Left renal pelvis (tissue), 4 donors: ENCODE measurements at places on chromosomes 4 and X.

DNA sequence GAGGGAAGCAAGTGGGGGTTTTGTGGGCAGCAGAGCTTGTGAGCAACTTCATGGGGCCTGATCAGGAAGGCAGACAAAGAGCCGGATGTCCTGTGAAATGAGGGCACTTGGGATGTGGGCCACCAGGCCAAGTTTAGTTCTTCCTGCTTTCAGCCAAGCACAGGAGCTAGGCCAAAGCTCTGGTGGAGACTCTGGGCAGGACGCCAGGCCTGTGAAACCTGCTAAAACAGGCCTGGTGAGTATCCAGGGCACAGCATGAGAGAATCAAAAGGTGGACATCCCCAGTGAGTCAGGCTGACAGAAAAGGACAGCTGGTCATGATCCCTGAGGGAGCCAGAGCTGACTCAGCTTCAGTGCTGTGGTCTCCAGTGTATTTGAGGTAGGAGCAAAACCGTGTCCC lies 95.7 kb downstream of the NPNT start:
- DNase-seq, result no peak

DNA sequence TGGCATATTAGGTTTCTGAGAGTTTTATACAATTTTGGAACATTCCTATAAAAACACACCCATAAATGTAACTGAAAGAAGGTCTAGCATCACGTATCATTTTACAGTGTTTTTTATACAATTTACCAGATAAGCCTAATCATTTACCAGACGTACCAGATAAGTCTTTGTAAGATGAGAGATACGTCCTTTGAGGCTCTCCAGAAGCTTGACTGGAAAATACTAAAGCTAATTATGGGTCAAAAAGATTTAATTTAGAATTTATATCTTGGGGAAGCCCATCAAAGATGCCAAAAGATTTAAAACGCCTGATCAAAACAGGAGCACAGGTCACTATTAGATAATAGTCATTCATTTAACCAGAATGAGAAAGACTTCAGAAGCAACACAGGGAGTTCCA lies 55.0 kb downstream of the RGS12 start:
- no peak for DNase-seq

DNA sequence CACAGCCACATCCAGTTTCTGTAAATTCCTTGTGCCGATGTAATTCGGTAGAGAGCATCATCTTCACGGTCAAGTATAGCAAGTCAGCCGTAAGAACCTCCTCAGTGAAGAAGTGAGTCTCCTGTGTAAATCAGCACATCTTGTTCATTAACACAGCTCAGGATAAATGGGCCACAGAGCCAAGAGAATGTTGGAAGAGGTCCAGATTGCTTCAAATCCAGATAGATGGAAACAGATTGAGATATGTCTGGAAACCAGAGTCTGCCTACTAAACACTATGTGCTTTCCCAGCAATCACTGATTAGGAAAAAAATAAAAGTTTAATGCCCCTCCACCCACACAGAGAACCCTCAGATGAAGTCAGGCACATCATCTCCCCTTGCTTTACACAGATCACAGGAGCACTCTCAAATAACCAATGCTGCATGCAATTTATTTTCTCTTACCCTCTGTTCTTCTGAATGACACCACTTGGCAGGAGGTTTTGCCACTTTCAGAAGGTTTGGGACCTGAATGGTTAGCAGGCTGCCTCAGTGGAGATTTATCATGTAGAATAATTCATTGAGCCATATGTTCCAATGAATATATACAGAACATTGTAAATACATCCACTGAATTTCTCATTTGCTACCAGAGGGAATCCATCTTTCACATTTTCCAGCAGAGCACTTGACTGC lies 357.7 kb downstream of the C4orf33 start:
- DNase-seq, result no peak

- no peak for DNase-seq
These were observed 6.8 kb downstream of the STAP1 start for GRCh38 chr4:67565284-67565683.

DNA sequence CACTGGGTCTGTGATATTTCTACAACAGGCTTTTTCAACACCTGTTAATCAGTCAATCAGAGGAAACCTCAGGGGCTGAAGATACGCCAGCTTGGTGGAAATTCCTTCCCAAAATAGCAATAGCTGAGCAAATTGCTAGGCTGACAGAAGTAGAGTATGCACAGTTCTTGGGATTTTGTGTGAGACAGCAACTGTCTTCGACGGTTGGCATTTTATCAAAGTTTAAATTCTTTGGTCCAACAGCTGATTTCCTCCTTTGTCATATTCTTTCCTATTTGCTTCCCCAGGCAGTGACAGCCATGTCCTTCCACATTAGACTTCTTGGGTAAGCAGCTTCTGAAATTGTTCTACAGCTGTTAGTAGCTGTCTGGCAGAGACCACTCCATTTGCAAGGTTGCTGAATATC lies 8.0 kb upstream of the PALLD start:
- no peak for DNase-seq

GRCh38 chrX:16873106-16873505 lies 2.9 kb upstream of the RBBP7 start:
- DNase-seq, result no peak

DNA sequence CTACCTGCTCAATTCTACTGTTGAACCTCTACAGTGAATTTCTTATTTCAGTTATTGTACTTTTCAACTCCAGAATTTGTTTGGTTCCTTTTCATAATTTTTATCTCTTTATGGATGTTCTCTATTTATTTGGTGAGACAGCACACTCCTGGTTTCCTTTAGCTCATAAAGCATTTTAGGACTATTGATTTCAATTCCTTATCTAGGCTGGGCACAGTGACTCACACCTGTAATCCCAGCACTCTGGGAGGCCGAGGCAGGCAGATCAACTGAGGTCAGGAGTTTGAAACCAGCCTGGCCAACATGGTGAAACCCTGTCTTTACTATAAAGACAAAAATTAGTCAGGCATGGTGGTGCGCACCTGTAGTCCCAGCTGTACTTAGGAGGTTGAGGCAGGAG lies 57.7 kb downstream of the THOC2 start:
- no peak for DNase-seq

DNA sequence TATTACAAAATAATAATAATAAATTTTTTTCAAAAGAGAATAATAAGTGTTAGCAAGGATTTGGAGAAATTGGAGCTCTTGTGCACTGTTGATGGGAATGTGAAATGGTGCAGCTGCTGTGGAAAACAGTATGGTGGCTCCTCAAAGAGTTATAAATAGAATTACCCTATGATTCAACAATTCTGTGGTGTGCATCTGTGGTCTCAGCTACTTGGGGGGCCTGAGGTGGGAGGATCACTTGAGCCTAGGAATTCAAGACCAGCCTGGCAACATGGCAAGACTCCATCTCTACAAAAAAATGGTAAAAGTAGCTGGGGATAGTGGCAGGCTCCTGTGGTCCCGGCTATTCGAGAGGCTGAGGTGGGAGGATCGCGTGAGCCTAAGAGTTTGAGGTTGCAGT lies 19.6 kb downstream of the MND1 start:
- no peak for DNase-seq

- DNase-seq, result no peak
These were observed 11.0 kb downstream of the EREG start for GRCh38 chr4:74375824-74376426.

DNA sequence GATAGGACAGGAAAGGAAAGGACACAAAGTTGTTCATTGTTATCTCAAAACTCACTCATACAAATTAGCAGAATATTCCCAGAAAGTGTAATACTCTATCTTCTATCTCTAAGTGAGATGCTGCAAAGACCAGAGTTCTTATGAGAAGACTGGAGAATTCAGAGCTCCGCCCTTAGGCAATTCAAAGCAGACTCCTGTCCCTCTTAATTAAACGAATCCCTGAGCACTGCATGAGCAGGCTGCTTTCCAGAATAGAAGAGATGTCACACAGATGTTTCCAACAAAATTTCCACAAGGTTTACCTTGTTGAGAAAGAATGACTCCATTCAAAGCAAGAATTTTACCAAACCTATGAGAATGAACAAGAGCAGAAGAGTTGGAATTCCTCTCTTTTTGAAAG lies 630.8 kb upstream of the INTU start:
- no peak for DNase-seq
